ENCODE measurements at places on chromosomes 3 and 15.

DNA sequence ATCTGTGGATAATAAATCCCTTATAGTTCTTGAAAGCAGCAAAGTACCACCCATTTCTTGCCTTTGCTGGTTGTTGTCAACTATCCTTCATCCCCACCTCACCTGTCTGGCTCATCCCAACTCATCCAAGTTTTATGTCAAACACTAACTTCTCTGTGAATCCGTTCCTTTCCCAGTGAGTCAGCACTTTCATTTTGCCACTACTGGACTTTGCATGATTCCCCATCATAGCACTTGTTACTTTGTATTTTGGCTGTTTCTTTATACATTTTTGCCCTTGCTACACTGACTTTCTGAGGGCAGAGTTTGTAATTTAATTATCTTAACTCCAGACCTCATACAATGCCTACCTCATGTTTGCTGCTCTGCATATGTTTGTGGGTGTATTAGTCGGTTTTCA, 90.8 kb upstream of the RORA start:
- DNase-seq = no peak

DNA sequence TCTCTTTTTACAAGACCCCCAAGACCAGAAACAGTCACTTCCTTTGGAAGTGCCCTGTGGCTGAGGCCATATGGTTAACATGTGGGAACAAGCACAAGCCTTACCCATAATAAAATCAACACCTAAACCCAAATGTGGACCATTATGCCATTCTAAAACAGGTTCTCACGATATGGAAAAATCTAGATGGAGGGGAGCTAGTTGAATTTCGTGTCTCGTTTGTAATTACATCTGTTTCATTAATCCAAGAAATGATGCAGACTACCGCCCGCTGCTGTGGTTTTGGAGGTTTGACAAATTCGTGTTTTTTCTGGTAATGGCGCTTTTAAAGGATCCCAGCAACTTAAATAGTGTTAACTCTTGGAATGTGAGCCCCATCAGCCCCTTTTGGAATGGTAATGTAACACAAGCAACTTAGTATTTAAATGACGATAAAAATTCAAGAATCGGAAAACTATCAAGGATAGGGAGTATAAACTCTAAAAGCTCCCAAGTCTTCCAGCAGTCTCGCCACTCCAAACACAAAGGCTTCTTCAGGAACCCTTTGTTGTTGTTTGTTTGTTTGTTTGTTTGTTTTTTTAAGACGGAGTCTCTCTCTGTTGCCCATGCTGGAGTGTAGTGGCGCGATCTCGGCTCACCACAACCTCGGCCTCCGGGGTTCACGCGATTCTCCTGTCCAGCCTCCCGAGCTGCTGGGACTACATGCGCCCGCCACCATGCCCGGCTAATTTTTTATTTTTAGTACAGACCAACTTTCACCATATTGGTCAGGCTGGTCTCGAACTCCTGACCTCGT, 1.1 kb downstream of the CNBP start:
- no peak for DNase-seq

- no peak for DNase-seq
Measured at GRCh38 chr15:47258521-47258920, 458.8 kb upstream of the SEMA6D start.

GRCh38 chr3:50226888-50227389, 9.1 kb upstream of the GNAI2 start:
- DNase-seq = no peak

- no peak for DNase-seq
Measured at GRCh38 chr3:158058495-158059130, 47.6 kb downstream of the SHOX2 start.

DNA sequence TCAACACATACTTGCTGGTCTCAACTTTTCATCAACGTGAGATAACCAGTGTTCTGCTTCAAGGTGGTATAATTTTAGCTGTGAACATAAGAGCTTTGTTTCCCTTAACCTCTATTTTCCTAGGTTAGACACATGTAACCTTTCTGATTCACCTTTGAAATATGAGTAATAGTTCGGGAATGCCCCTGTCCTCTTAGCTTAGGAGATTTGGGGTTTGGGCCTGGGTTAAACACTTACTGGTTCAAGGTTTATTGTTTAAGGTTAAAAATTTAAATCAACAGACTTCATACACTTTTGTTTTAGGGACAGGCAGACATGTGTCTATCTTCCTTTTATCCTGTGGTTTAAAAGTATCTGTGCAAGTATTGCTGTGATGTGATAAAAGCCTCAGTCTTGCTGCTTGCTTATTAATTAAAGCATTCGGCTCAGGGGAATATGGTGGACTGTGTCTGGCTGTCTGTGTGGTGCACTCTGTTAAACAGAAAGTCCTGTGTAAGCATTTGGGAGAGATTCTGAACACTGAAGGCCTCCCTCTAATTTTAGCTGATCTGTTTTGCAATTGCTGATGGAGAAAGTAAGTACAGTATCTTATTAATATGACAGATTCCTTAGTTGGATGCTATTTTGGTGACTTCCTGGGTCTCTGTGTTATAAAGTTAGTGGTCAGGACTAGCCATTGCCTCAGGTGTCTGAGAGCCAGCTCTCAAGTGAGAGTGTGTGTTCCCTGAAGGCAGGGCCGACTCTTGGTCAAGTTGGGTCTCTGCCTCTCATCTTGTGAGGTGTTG, 81.8 kb downstream of the USP13 start:
- DNase-seq = no peak

GRCh38 chr3:33089515-33089914, 7.4 kb downstream of the GLB1 start:
- DNase-seq = no peak

DNA sequence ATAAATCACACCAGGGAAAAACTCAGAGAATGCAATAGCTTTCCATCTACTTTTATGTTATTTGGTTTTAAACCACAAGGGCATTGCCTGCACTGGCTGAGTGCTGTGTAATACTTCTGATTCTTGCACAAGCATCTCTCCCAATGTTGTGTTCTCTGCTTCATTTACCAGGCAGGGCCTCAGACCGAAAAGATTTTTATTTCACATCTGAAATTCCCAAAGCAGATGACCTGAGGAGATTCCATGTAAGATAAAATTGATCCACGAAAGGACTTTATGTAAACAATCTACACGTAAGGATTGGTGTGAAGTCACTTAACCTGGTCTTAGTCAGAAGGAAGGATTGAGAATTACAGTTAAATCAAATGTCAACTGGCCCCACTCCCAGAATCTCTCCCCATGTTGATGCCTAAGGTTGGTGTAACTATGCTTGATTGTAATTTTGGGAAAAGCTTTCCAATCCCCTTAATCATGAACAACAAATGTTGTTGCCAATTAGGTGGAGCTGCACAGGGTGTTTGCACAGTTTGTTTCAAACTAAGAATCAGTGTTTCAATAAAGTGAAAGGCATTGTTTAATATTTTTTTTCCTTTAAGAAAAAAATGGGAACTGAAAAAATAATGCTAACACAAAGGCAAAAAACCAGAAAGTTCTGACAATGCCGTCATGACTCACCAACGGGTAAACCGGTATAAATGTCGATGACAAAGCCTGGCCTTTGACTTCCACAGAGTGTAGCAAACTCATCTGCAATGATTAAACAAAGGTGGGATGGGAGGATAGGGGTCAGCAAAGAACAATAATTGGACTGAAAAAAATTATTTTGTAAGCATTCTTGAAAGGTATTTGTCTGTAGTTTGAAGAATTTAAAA, 128.6 kb downstream of the DUT start:
- DNase-seq = no peak

DNA sequence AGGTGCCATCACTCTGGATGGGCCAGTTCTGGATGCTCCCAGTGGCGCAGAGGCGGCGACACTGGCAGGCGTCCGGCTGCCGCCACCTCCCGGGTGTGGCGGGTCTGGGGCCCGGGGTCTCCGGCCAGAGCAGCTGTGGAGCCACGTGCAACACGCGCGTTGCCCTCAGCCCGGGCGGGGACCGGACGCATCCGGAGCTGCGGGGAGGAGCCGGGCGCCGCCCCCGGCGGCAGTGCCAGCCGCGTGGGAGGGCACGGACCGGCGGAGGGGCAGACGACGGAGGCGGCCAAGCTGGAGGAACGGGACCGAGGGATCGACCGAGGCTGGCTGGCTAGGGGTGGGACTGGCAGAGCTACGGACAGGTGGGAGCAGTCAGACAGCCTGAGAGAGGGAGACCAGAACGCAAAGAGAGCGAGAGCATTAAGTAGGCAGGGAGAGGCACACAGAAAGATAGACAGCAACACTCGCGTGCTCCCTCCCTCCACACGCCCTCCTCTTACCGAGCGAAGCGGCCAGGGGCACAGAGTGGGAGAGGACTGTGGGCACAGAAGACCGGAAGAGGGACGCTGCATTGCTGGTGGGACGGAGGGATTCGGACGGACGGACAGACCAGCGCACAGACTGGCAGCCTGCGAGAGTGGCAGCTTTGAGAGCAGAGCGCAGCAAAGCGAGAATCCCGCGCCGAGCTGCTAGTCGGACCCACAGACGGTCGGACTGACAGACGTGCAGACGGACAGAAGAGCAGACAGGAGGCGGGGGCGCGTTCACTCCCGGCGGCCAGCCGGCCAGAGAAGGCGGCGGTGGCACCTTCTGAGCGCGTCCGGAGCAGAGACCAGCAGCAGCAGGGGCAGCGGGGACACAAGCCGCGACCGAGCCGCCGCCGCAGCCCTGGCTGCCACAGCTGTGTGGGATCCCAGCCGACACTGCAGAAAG, at the start of gene ARPP21:
Gene ARPP21, plus strand, starts transcription at position 272 of the 933 bp plus-strand sequence. CDS start 42,227 bp downstream, outside the sequence.
- peak; percentile 49 for DNase-seq

All from C1 segment of cervical spinal cord (tissue), 14 donors.